ENCODE measurements at places on chromosomes 11 and 22.

DNA sequence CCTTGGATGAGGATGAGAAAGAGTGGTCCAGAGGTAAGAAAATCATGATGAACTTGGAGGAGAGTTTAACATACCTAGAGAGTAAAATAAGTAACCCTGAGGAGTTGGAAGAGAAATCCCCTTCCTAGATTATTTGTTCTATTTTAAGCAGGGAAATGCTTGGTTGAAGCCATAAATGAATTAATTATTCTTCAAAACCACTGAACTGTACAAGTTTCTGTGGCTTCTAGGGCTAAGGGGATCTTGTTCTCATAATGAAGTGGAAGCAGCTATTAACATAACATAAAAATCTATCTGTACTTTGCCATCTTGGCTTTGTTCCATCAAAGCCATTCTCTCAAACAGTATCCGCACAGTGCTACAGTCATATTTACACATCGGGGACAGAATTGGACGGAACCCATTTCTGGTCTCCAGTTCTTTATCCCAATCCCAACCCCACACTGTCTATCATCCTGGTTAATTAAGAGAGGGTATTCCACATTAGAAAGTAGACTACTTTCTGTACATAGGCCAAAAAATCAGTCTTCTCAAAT, 14.5 kb upstream of the ARHGAP42 start:
- DNase-seq = no peak

DNA sequence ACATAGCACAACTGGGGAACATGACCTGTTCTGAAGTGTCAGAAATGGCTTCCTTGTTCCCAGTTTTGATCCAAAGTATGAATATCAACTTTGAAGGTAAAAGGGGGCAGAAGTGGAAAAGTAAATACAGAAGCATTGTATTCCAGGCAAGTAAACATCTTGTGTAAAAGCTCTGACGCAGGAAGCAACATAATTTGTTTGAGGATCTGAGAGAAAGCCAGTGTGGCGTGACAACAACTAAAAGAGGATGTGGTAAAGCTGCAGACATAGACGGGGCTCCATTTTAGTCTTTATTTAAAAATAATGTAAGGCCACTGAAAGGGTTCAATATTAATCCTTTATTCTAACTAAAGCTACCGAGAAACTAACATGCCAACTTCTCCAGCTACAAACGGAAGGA, 310.2 kb downstream of the DLG2 start:
- DNase-seq = peak; percentile 22

DNA sequence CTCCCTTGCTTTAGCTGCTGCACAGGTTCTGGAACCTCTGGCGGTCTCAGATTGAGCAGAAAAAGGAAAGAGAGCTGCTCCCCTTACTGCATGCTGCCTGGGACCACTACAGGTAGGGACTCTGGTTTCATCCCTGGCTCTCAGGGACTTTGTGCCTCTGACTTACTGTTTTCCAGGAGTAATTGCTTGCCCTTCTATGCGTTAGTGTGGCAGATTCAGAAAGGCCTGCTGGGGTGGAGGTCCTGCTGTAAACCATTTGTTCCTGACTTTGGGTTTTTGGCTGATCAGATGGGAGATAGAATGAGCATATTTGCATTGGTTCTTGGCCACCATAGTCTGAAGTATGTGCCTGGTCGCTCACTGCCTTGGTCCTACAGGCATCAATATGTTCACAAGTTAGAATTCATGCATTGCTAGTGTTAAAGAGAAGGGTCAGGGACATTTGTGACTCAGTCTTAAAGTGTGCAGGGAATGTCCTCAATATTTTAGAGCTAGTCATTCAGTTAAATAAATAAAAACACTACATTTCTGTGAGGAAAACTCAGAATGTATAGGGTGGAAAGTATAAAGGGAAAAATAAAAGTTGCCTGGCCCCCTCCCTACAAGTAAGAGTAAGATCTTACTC, 78.0 kb downstream of the PISD start:
- no peak for DNase-seq

DNA sequence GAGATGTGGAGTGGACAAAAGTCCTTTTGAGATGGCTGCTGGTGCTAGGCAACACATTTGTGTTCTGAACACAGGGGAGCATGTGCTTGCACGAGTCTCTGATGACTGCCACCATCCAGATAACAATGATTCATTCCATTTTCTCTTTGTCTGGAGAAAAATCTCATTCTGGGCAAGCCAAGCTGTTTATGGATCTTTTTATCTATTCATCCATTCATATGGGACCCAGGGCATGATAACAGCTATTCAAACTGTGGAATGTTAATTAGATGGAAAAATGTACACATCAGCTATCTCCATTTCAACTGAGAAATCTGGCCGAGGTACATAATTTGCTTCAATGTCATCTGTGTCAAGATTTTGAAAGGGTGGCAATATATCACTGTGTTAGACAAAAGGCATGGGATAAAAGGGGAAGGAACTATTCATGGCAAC, 117.5 kb upstream of the ZBED5 start:
- DNase-seq = no peak

DNA sequence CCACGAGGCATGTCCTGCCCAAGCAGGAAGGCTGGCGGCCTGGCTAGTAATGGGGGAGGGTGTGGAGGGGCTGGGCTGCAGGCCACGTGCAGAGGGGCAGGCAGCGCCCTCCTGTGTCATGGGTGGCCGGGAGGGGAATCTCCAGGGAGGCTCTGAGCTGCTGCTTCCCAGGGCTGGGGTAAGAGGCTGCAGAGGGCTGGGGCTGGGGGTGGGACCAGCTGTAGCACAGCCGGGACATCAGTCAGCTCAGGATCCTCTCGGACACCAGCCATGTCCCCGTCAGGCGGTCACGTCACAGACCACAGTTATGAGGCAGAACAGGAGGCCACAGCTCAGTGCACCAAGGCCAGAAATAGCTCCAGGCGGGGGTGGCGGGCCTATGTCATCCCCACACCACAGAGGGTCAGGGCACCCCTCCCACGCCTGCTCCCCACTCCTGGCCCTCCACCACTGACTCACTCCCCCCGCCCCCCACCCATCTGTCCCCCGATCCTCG, 21.1 kb downstream of the RTN4R start:
- DNase-seq = peak; percentile 50

- no peak for DNase-seq
Measured at GRCh38 chr22:25824828-25825423, 82.9 kb downstream of the MYO18B start.

DNA sequence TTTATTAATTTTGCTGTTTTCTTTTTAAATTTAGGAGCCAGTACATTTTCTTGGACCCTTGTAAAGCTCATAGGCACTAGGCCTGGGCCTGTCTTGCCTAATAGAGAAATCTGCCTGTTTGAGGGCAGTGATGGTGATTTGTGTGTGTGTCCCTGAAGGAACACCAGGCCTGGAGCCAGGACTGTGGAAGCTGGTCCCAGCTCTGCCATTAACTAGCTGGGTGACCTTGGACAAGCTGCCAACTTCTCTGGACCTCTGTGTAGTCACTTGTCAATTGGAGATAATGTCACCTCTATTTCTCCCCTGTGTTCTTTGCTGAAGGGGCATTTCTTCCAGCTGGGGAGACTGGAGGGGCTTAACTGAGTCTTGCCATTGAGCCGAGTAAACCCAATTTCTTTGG, 16.0 kb upstream of the FTH1 start:
- DNase-seq = no peak

GRCh38 chr11:394034-394857, at the start of gene PKP3:
TSS of gene PKP3 (plus strand) at chr11:394209. CDS start at chr11:394293, 84 bp downstream.
- DNase-seq = no peak

GRCh38 chr11:72519220-72519881, 85.0 kb upstream of the CLPB start:
- no peak for DNase-seq

GRCh38 chr11:11436715-11437313, 83.8 kb upstream of the CSNK2A3 start:
- DNase-seq = no peak

DNA sequence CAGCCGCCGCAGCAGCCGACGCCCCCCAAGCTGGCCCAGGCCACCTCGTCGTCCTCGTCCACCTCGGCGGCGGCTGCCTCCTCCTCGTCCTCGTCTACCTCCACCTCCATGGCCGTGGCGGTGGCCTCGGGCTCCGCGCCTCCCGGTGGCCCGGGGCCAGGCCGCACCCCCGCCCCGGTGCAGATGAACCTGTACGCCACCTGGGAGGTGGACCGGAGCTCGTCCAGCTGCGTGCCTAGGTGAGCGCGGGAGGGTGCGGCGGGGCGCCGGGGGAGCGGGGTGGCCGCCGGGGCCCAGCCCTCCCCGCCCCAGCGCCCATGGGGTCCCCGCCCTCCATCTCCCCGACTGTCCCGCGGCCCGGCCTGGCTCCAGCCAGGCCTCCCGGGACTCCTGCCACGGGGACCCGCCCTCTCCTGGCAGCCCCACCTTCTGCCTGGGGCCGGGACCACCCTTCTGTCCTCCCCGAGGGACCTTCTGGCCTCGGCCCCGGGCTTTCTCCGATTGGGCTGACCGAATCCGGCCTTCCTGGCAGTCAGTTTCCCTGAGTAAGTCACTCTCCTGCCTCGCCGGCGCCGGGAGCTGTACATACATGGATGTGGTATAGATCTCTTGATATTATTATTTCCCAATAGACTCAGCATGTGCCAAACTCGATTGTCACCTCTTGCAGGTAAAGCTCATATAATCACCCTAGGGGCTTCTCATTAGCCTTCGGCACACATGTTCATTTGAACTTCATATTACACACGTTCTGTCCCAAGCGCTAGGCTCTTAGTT, 720 bp downstream of the PACS1 start:
- DNase-seq = peak; percentile 53

DNA sequence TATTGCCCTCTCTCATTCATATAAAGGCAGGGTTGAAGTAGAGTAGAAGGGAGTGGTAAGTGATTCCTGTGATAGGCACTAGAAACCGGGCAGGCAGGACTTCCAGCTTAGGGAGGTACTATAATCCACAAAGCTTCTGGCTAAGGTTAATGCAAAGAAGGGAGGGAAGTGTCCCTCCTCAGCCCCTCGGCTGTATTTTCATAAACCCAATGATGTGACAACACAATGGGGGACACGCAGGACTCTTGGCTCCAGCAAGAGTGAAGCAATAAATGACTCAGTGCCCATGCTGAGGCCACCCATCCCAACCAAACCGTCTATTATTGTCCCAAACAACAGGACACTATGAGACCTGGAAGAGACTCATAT, 90.7 kb downstream of the ETS1 start:
- no peak for DNase-seq

GRCh38 chr11:111403051-111403726, 24.1 kb upstream of the POU2AF1 start:
- no peak for DNase-seq

GRCh38 chr11:75429902-75430713, 2.9 kb downstream of the KLHL35 start:
- DNase-seq = peak; percentile 74

DNA sequence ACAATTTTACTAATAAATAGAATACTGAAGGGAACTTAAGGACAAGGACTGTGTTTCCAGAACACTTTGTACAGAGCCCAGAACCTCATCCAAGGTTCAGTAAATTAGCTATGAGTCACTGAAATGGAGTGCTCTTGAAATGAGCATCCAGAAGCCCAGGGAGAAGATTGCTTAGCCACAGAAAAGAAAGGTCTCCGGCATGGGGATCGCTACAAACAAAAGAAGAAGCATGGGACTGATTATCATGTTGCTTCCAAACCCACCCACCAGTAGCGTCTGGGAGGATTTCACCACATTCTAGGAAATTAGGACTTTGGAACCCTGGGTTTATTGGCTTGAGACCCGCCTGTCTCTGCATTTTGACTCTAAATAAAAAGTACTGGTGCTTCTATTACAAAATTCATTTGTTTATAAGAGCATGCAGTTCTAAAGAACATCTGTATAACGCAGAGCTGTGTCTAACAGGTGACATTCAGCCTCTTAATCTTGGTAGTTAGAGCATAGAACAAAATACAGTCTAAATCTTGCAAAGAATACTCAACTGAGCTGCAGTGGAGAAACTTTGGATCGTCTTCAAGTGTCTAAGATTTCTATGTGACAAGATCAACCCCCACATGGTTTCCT, 35.9 kb upstream of the SESN3 start:
- no peak for DNase-seq

GRCh38 chr11:8225589-8226036, 38.1 kb downstream of the LMO1 start:
- DNase-seq = peak; percentile 81

DNA sequence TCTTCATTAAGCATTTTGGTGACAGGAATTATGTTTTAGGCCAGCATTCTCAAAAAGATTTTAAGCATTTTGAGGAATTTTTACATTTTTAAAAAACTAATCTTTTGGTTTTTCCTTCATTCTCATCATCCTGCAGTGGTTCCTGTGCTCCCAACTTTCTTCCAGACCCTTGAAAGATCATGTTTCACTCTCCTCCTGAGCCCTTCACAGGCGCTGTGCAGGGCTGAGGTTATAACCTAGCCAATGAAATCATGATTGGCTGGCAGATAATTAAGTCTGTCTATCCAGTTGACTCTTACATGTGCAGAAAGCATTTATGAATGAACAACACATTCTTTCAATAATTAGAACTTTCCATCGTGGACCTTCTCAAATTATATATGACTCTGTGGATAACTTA, 226.3 kb downstream of the DDX10 start:
- no peak for DNase-seq

- no peak for DNase-seq
Measured at GRCh38 chr22:48796310-48797015, 1031.2 kb downstream of the BRD1 start.

- peak; percentile 98 for DNase-seq
Measured at GRCh38 chr22:41285820-41286638, at the start of gene RANGAP1. TSS of gene RANGAP1 (minus strand) at chr22:41286187. CDS start at chr22:41281044, 5,143 bp downstream.

DNA sequence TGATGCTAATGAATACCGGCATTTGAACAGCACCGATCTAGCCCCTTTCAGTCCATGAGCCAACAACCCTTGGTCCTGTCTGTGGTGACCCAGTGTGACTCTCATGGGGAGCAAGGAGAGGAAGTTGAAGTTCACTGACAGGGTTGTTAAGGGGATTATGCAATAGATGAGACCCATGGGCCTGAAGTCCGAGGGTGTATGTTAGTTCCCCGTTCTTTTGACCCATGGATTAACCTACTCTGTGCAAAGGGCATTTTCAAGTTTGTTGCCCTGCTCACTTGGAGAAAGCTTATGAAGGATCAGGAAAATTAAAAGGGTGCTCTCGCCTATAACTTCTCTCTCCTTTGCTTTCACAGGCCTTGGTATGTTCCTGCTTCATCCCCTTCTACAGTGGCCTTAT, 4.9 kb downstream of the PNPLA3 start:
- DNase-seq = no peak

- DNase-seq = no peak
Measured at GRCh38 chr11:83008581-83008923, 63.1 kb downstream of the RAB30 start.

DNA sequence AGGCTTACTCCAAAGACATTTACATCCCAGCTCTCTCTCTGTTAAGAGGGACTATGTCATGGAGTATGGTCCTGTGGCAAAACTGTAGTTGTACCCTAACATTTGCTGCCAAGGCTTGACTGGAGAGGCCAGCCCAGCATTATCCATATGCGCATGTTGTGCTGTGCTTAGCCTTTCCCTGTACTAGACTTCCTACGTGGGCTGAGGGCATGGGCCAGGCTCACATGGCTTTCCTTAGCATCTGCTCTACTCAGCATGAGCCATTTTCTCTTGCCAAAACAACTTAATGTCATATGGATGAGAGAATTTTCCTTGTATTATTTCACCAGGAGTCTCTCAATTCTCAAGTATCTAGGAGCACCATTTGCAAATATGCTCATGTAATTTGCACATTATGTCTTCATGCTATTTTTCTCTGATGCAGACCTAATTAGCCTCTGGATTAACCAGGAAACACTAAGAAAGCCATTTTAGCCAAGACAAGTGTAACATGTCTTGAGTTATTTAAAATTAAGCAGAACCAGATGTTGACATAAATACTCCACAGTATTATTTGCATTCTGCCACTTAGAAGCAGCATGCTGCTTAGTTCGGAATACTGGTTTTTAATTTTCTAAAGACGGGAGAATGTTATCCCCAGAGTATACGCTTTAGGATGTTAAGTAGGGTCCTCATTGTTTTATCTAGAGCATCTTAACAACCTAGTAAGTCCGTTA, 71.7 kb upstream of the FAR1 start:
- no peak for DNase-seq
